Naive thymus-derived CD8-positive, alpha-beta T cell (primary cell): ENCODE measurements at places on chromosomes 2 and 18. TPM values are rescaled to one million over a fixed set of nuclear protein-coding genes. Genes with fewer than 3 reads are reported as not detected.

AOX1 gene
- total RNA-seq, result not detected

CXCR2 gene
- not detected for total RNA-seq

VWA3B gene
- total RNA-seq, result not detected

RIT2 gene
- total RNA-seq, result not detected

DNA sequence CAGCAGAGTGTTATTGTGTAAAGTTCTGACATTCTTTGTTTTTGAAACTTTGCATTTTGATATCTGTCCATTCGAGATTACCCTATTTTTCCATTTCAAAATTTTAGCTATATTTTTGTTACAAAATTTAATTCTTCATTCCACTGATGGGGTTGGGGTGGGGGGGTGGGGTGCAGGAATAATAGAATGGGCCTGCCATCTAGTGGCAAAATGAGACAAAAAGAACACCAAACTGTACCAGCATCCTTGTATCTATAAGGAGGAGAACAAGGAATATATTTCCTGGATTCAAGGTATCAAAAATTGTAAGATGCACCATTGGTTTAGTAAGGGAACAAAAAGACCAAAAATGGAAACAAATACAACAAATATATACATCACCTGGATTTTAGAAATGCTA, 27.9 kb upstream of the TTR start:
- no peak overlapping the region for H3K4me3 ChIP-seq
- H3K4me1 ChIP-seq, result no peaks in the 10 kb centered on the region
- H3K27me3 ChIP-seq, result no peaks in the 10 kb centered on the region
- no peak for DNase-seq
- H3K36me3 ChIP-seq, result no peaks in the 10 kb centered on the region

GRCh38 chr2:54757500-54757899, 34.0 kb downstream of the EML6 start:
- no peaks in the 10 kb centered on the region for H3K36me3 ChIP-seq
- no peak for DNase-seq
- no peaks in the 10 kb centered on the region for H3K4me1 ChIP-seq
- no peaks in the 10 kb centered on the region for H3K27me3 ChIP-seq
- H3K27ac ChIP-seq, result no peak overlapping the region
